ENCODE measurements at places on chromosomes 7 and 10.
A peak's percentile ranks its signal among the peaks of the same experiment; 100 is the strongest.

DNA sequence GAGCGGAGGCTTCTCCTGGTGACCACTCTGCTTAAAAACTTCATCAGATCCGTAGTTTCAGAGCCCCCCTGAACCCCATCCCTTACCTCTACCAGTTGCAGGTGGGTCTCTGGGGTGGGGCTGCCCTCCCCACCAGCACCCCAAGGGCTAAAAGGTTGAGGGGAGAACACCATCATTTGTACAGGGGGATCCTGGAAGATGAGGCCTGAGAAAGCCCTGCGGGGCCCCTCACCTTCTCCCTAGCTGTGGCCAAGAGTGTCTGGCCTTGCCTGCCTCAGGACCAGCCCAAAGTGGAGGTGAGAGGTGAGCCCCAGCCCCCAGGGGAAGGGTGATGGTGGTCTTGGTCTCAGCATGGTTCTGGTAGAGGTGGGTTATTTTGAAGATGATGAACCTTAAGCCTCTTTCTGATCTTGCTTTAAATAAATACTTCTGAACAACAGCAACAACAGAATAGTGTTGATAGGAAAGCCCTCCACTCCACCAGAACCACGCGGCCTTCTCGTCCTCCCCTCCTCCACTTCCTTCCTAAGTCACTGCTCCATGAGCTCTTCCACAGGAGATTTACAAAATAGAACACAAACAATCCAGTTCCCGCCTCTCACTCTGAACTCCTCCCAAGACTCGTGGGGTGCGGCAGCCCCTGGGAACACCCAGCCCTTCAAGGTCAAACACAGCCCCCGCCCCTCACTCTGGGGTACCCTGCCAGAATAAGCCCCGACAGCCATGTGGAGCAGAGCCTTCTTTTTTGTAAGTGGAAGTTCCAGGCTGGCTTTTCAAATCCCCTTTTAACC lies 169.1 kb downstream of the EGFR start:
- no peak overlapping the region for H3K4me3 ChIP-seq
- H3K4me1 ChIP-seq, result peaks cover 2% of the 10 kb centered on the region
- peaks cover 7% of the 10 kb centered on the region for H3K27me3 ChIP-seq
- H3K27ac ChIP-seq, result no peak overlapping the region

GRCh38 chr7:134845461-134845860 lies 66.0 kb downstream of the CALD1 start:
- peaks cover 3% of the 10 kb centered on the region for H3K4me1 ChIP-seq
- no peaks in the 10 kb centered on the region for H3K27me3 ChIP-seq
- no peaks in the 10 kb centered on the region for H3K36me3 ChIP-seq
- DNase-seq, result no peak

DNA sequence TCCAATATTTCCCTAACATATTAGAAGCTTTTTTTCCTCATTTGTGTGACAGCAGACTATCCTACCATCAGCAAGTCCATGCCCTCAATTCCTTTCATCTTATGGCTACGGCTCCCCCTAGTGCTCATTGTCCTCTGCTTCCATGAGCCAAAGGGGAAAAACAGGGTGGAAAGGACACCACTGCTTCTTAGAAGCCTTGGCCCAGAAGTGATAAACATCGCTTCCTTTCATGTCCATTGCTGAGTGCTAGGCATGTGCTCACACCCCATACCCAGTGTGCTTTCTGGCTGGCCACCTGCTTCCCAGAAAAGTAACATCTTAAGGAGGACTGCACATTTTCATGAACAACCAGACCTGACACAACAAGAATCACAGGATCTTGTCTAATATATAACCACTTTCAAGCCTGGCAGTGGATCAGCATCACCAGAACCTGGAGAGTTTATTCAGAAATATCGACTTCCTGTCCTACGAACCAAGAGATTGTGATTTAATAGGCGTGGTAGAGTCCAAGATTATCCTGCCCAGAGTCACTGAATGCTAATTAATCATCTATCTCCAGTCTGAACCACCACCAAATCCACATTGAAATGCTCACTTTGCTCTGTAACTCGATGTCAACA lies 650.5 kb upstream of the SORCS1 start:
- H3K4me1 ChIP-seq, result no peaks in the 10 kb centered on the region
- no peaks in the 10 kb centered on the region for H3K27me3 ChIP-seq
- H3K27ac ChIP-seq, result no peak overlapping the region
- H3K36me3 ChIP-seq, result no peaks in the 10 kb centered on the region
- no peak overlapping the region for H3K4me3 ChIP-seq

GRCh38 chr7:5248201-5248885 lies 34.4 kb upstream of the SLC29A4 start:
- H3K27me3 ChIP-seq, result peaks cover 2% of the 10 kb centered on the region
- H3K27ac ChIP-seq, result no peak overlapping the region
- no peak overlapping the region for H3K4me3 ChIP-seq

DNA sequence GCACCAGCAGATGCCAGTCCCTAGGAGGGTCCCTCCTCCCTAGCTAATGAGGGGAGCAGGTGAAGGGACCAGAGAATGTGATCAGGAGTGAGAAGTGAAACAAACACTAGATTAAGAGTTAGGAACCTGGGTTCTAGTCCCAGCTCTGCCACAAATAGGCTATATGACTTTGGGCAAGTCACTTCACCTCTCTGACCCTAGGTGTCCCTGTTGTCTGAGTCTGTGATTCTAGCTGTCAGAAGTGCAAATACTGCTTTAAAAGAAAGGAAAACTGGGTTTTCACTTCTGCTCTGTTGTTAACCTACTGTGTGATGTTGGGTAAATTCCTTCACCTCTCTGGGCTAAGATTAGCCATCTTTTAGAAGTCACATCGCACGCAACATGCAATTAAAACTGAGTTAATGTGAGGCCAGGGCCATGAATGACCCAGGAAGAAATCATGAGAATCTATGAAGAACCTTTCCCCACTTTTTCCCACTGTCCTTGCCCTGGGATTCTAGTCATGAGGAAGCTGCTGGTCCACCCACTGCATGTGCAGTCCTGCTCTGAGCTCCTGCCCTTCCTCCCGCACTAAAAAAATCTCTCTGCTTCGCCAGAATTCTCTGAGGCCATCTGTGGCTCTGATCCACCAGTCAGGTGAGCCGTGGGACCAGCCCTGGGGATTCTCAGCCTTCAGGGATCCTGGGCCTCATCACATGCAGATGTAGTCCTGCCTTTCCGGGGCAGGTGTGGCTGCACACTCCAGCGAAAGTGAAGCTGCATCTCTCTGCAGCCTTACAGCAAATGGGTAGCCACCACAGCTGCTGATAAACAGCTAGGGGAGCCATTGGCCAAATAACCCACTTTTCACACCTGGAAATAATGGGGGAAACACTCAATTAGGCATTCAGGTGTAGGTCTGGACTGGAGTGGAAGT lies 181.7 kb downstream of the PLXNA4 start:
- H3K27me3 ChIP-seq, result peaks cover 2% of the 10 kb centered on the region
- H3K27ac ChIP-seq, result no peak overlapping the region
- no peaks in the 10 kb centered on the region for H3K4me1 ChIP-seq
- H3K36me3 ChIP-seq, result no peaks in the 10 kb centered on the region
- H3K4me3 ChIP-seq, result no peak overlapping the region

- H3K4me3 ChIP-seq, result no peak overlapping the region
- H3K4me1 ChIP-seq, result peaks cover 30% of the 10 kb centered on the region
- H3K36me3 ChIP-seq, result peaks cover 34% of the 10 kb centered on the region
- no peak for DNase-seq
Observed at GRCh38 chr10:50322077-50322476, 70.8 kb upstream of the ASAH2 start.

DNA sequence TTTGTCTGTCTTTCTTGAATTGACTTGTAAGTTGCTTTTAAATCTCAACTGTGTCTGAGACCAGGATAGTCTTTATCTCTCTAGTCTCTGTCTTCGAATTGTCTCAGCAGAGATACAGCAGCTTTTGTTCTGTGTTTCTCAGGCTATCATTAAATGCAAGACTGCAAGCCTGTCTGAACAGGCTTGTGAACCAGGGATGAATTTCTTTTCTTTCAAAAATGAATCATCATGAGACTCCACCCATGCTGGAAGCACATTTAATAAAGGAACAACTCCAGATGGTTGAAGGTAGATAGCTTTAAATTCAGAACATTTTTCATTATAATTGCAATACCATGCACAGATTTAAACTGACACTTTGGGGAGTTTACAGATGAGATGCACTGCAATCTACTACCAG lies 155.9 kb downstream of the SEC23IP start:
- H3K27ac ChIP-seq, result no peak overlapping the region
- DNase-seq, result no peak
- H3K36me3 ChIP-seq, result no peaks in the 10 kb centered on the region
- H3K27me3 ChIP-seq, result peaks cover 8% of the 10 kb centered on the region
- H3K4me1 ChIP-seq, result peaks cover 6% of the 10 kb centered on the region
- H3K4me3 ChIP-seq, result no peak overlapping the region

- H3K27me3 ChIP-seq, result peaks cover 6% of the 10 kb centered on the region
- H3K36me3 ChIP-seq, result no peaks in the 10 kb centered on the region
- no peak overlapping the region for H3K27ac ChIP-seq
- no peak overlapping the region for H3K4me3 ChIP-seq
- peaks cover 2% of the 10 kb centered on the region for H3K4me1 ChIP-seq
- no peak for DNase-seq
Observed at GRCh38 chr7:31002256-31002655, 38.5 kb downstream of the GHRHR start.

DNA sequence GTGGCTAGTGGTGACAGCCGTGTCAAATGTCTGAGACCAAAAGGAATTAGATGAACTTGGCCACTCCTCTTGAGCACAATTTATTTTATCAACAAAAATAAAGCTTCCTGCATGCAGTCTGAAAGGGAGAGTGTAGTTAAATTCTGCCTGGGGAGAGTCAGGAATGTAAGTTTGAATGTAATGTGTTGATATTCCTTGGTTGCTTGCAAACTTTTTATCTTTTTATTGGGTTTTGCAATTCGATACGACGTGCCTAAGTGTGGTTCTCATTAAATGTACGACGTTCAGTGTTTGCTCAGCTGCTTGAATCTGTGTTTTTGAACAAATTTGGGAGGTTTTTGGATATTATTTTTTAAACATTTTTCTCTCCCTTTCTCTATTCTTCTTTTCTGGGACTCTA lies 839.9 kb downstream of the CCSER2 start:
- H3K27me3 ChIP-seq, result no peaks in the 10 kb centered on the region
- no peak for DNase-seq
- no peaks in the 10 kb centered on the region for H3K4me1 ChIP-seq
- no peak overlapping the region for H3K4me3 ChIP-seq

GRCh38 chr7:111089822-111090426 lies 1.0 kb upstream of the LRRN3 start:
- no peaks in the 10 kb centered on the region for H3K36me3 ChIP-seq
- H3K4me1 ChIP-seq, result peaks cover 5% of the 10 kb centered on the region
- no peaks in the 10 kb centered on the region for H3K27me3 ChIP-seq

DNA sequence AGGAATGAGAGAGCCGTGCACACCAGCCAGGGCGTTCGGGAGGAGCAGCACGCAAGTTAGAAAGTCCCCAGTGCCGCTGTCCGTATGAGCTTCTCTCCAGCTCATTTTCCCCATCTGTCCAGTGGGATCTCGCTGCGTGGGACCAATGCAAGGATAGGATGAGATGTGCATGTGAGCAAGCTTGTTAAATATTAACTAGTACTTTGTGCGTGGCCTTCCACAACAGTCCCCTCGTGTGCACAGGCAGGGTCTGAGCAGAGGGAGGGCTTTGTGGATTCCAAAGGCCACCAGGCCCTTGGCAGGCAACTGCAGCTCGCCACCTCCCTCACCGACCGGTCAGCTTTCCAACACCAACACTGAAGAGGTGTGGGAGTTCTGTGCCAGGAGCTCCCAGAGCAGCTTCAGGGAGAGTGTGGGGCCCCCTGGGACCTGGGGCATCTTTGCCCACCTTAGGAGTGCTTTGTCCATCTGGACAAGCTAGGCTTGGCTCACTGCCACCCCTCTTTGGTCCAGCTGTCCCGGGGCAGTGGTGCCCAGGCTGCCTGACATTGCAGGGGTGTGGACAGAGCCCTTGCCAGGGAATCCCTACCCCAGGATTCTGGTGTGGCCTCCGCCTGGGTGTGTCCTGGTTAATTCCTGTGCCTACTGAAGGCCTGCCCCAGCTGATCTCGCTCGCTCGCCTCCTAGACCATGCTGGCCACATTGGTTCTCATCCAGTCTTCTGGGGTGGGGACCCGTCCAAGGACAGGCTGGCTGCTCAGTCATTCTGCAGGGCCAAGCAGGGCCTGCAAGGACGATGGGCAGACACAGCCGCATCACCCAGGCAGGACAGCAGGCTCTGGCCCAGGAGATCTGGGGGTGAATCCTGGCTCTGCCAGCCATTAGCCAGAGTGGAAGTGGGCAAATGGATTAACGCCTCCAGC lies 5.3 kb downstream of the FAM20C start:
- DNase-seq, result no peak
- H3K27ac ChIP-seq, result no peak overlapping the region
- H3K4me3 ChIP-seq, result no peak overlapping the region
- no peaks in the 10 kb centered on the region for H3K4me1 ChIP-seq
- no peaks in the 10 kb centered on the region for H3K36me3 ChIP-seq

GRCh38 chr10:31974434-31975124 lies 45.9 kb upstream of the ARHGAP12 start:
- H3K27ac ChIP-seq, result no peak overlapping the region
- no peaks in the 10 kb centered on the region for H3K27me3 ChIP-seq
- peaks cover 7% of the 10 kb centered on the region for H3K4me1 ChIP-seq

DNA sequence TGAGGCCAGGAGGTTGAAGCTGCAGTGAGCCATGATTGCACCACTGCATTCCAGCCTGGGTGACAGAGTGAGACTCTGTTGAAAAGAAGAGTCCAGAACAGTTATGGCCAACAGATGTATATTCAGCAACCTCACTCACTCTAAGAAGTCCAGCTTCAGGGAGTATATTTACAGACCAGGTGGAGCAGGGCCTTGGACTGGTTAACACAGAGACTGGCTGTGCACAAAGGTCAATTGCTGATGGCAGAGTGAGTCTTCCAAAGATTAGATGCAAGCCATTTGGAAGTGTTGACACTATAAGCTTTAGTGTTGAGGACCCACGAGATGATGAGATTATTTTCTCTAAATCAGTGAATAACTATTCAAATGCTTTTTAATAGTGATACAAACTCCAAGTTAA lies 24.9 kb downstream of the CLRN3 start:
- H3K36me3 ChIP-seq, result peaks cover 8% of the 10 kb centered on the region
- H3K27ac ChIP-seq, result no peak overlapping the region
- DNase-seq, result no peak
- peaks cover 11% of the 10 kb centered on the region for H3K27me3 ChIP-seq
- H3K4me3 ChIP-seq, result no peak overlapping the region

GRCh38 chr7:50266635-50267386 lies 37.7 kb upstream of the IKZF1 start:
- H3K27me3 ChIP-seq, result no peaks in the 10 kb centered on the region
- DNase-seq, result no peak
- peaks cover 77% of the 10 kb centered on the region for H3K4me1 ChIP-seq

- no peak for DNase-seq
- no peaks in the 10 kb centered on the region for H3K4me1 ChIP-seq
- no peaks in the 10 kb centered on the region for H3K36me3 ChIP-seq
- H3K27me3 ChIP-seq, result peaks cover under 1% of the 10 kb centered on the region
- H3K4me3 ChIP-seq, result no peak overlapping the region
- no peak overlapping the region for H3K27ac ChIP-seq
Observed at GRCh38 chr7:145092766-145093165, 256.9 kb upstream of the TPK1 start.

DNA sequence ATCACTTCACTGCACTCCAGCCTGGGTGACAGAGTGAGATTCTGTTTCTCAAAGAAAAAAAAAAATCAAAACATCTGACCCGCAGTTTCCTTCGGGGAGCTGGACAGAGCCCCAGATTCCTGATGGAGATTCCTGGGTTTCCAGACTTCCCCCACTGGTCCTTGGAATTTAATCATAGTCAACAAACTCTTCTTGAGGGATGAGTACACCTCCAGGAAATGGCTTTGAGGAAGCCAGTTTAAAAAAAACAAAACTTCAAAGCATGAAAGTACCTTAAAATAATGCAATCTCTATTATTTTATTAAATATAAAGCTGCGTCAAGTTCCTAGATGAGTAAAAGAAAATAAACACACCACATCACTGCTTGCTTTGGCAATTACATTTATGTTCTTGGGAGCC lies 1.2 kb upstream of the MAD1L1 start:
- H3K4me3 ChIP-seq, result peak overlapping the region; percentile 32
- peaks cover 17% of the 10 kb centered on the region for H3K36me3 ChIP-seq
- H3K4me1 ChIP-seq, result peaks cover 17% of the 10 kb centered on the region
- no peak for DNase-seq

Data from memory B cell (primary cell).